Activated CD8-positive, alpha-beta memory T cell treated with anti-CD3 and anti-CD28 coated beads for 24 hours (primary cell): ENCODE measurements at places on chromosomes 12 and 14.
A peak's percentile ranks its signal among the peaks of the same experiment; 100 is the strongest.

DNA sequence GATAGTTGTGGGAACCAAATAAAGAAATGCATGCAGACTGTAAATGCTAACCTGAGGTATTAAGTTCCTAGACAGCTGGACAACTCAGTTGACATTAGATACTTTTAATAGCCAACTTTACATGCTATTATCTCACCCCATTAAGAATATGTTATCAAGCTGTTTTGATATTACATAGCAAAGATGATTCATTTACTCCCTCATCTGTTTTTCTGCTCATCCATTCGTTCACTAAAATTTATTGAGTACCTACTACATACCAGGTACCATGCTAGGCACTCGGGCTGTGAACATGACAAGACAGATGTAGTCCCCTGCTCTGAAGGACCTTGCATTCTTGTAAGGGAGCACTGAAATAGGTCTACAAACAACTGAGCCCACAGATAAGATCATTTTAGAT is 192.4 kb downstream of the DACT1 start:
- no peak for DNase-seq

GRCh38 chr12:95337146-95337545 is 119.5 kb downstream of the VEZT start:
- no peak for DNase-seq

DNA sequence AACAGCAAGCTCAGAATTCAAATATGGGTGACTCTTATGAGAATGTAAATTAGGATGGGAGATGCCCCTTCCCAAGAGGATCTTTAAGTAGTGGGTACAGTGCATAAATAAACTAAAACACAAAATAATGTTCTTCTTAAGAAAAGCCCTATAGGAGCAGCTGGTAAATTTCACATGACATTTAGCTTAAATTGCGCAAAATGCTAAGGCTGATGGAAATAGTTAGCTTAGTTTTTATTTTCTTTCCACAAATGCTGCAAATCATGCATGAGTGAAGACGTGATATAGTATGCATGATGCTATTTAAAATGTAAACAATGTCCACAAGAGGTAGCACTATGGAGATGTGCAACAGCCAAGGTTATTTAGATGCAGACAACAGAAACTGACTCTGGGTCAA is 328.1 kb downstream of the ATP23 start:
- no peak for DNase-seq

DNA sequence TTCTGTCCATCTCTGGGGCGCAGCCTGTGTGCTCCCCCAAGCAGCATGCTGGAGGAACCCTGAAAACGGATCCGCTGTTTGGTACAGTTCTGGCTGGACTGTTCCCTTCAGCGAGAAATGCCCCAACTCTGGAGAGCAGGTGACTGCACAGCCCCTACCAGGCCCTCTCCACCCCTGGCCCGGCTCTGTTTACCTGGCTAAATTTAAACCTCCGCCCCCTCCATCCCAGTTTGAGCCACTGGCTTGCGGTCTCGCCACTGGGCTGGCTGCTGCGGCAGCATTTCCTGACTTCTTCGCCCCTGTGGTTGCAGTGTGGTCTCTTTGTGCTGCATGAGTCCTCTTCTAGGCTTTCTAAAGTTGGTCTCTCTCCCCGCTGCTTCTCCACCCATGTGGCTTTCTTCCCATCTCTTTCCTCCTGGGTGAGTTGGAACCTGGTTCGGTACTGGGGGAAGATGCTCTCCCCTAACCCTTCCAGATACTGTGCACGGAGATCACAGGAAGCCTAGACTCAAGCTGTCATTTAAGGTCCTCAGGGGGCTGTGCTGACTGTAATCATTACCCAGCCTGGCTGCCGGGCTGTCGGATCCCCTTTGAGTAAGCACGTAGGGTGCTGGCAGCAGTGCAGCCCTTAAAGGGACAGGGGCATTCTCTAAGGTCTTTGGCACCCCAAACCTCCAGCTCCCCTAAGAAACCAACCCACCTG is 60.6 kb downstream of the FBXL14 start:
- peak; percentile 77 for DNase-seq
